ENCODE measurements at places on chromosomes 13 and 19.

DNA sequence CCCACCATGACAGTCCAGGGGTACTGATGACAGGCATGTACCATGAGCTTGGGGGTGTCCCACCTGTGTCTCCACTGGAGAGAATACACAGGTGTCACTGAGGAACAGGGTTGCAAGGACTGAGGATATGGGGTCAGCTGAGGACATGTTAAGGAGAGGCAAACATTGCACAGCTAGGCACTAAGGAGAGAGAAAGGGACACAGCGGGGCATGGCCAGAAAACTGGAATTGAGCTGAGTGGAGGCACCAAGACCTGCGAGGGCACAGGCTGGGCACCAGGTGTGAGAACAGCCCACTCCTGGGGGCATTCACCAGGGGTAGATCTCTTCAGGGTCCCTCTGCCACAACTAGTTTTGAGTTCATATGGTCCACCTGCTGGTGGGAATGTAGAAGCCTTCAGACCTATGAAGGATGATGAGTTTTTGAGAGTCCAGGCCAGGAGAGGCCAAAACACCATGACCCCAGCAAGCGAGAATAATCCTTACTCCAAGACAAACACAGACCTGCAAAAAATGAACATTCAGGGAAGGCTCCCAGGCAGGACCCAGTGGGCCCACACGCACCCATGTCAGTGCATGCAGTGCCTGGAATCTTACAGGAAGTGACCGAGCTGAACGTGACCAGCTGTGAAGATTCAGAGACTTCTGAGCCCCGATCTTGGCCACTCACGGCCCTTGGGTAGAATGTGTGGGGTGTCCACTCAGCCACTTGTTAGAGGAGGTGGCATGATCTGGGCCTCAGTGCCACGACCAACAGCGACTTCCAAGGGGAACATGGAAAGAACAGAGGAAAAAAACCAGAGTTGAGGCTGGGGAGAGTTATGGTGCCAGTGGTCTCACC is 1.4 kb upstream of the ZNF584 start:
- DNase-seq, result no peak

- DNase-seq, result no peak
Measured at GRCh38 chr13:97736436-97736835, 217.0 kb upstream of the IPO5 start.

DNA sequence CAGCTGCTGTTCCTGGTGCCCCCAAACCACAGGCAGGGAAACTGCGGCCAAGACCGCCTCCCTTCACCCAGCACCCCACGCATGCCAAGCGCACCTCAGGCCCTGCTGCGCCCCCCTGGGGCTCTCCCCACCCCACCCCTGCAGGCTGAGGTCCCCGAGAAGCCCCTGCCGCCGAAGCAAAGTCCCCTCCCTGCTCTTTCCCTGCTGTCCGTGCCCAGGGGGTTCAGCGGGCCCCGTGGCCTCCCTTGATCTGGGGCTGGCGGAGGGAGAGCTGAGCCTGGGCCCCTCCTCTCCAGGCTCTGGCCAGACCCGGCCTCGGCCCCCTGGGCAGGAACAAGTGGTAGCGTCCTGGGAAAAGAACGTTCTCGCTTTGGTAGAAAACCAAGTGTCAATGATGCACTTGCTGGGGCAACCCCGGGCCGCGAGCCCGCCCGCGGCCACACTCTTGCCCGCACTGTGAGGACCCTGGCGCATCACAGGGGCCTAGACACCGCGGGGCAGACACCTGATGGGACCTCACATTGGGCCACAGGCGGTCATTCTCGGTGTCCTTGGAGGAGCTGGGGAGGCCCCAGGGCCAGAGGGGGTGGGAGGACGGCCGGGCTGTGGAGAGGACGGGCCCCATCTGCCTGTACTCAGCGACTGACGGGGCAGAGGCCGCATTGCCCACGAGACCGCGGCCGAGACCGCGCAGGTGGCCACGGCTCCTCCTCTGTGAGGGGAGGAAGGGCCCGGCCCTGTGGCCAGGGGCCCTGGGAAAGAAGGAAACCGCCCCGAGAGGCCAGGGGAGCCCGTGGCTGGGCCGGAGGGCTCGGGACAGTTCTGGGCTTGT is 29.0 kb downstream of the GPX4 start:
- DNase-seq, result no peak

DNA sequence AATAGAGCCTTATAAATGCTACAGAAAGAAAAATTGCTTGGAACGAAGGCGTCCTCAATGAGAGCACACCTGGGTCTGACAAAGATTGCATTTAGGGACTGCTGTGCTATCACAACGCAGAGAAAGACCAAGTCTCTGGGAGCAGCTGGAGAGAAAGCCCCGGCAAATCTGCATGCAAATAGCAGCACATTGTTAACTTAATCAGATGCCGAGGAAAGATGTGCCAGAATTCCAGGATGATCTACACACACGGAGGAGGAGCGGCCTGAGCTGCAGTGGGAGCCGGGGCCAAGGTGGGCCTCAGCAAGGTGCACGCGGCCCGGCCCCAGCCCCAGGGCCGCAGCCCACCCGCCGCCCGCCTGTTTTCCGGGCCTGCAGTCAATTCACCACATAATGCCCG is 1.4 kb downstream of the ZNF536 start:
- DNase-seq, result peak; percentile 62

DNA sequence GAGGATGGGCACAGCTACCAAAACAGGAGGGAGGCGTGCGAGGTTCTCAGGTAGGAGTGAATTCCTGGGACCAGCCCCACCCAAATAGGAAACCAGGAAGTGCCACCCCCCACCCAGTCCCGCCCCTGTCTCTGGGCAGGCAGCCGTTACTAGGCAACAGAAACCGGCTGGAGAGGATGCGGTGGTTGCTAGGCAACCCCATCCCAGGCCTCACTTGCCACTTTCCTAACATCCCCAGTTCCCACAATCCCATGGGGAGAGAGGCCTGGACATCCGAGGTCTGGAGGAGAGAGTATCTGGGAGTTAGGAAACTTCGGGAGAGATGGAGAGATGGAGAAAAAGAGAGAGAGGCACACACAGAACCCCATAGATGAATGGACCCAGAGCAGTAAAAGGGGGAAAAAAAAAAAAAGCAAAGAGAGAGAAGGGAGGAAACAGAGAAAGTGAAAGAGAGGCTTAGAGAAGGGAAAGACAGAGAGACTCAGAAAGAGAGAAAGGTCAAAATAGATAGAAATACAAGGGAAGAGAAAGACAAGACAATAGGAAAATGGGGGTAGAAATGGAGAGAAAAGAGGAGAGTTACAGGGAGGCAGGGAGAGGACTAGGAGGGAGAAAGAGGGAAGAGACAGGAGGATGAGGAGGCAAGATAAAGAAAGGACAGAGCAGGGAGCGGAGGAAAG is 3.8 kb downstream of the GRIK5 start:
- DNase-seq, result peak; percentile 78

GRCh38 chr13:41428155-41428554 is 29.2 kb upstream of the RGCC start:
- DNase-seq, result peak; percentile 44

- no peak for DNase-seq
Measured at GRCh38 chr19:43308244-43308815, 39.0 kb upstream of the PSG9 start.

GRCh38 chr19:58450856-58451357 is 515 bp upstream of the ZNF324B start:
- no peak for DNase-seq

- no peak for DNase-seq
Measured at GRCh38 chr19:3098141-3098514, 4.0 kb downstream of the GNA11 start.

- DNase-seq, result peak; percentile 65
Measured at GRCh38 chr13:20828539-20829364, 55.0 kb upstream of the EEF1AKMT1 start.

DNA sequence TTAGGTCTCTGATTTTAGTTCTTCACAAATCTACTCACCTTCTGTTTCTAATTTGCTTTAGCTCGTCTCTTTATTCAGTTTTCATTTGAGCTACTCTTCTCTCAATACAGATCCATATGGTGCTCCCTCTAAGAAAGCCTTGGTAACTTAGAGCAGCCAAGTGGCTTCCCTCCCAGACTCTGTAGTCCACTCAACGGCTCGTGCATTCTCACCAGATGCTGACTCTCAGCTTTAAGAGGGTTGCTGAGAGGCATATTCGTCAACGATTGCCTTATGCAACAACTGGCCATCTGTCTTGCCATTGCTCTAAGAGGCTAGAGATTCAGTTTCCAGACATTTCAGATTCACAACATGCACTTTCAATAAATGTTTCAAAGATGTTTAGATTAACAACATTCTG is 785.8 kb upstream of the SLC10A2 start:
- DNase-seq, result no peak

DNA sequence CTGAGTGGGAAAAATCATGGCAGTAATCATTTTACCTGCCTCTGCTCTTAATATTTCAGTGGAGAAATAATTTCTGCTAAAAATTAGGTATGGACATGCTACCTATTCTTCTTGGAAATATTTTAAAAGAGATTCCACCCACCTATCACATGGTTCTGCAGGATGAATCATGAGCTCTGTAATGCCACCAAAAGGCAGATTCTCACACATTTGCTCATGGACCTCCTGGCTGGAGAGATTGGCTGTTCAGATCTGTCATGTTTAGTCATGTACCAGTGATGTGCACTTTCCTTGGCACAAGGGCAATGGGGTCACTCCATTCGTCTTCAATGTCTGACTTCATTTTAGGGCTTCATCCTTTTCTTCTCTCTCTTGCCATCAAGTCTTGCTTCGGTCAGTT is 101.8 kb upstream of the MBNL2 start:
- DNase-seq, result no peak

- peak; percentile 70 for DNase-seq
Measured at GRCh38 chr13:112443995-112444311, 67.8 kb downstream of the SPACA7 start.

GRCh38 chr19:29325241-29325975 is 112.5 kb upstream of the UQCRFS1 start:
- DNase-seq, result no peak

DNA sequence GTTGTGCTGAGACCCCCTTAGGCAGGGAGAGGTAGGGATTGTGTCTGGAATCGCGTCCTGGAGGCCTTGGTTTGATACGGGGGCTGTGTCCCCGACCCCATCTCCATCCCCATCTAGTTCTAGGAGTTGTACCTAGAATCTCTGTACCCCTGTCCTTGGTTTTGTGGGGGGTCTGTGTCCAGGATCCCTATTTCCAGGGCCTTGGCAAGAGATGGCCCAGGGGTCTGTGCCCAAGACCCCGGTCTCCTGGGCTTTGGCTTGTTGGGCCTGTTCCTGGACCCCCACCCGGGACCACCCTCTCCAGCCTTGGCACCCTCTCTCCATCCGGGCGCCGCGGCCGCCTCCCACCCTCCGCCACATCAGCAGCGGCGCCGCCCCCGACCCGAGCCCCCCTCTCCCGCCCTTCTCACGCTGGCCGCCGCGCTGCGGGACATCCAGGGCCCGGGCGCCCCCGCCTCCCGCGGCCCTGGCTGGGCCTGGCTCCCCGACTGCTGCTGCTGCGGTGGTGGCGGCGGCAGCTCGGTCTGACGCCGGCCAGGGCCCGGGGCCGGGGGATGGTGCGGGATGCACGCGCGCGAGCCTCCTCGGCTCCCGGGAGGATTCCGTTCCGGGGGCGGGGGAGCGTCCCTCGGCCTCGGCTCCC is at the start of gene NUMBL:
Gene NUMBL, minus strand, starts transcription at position 602 of the 643 bp plus-strand sequence. Its CDS starts 168 bp downstream, at position 434.
- DNase-seq, result no peak

DNA sequence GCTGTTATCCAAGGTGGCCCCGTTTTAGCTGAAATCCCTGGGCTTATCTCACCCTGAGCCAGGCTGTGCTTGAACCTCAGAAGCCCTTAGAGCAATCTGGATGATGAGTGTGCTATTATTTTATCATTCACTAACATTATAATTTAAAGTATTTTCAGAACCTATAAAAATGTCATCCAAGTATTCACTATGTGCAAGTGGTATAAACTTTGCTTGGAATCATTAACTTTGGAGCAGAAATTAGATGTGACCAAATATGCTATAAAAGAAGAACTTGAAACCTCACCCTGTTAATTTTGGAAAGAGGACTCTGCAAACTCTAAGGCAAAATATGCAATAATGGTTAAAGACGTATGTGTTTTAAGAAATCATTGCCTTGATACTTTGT is 147.5 kb downstream of the USP12 start:
- DNase-seq, result no peak

GRCh38 chr13:66071608-66072007 is 1158.5 kb downstream of the PCDH9 start:
- no peak for DNase-seq

- DNase-seq, result no peak
Measured at GRCh38 chr19:8250596-8250995, 41.4 kb downstream of the CERS4 start.

GRCh38 chr19:15257782-15258181 is 25.5 kb upstream of the EPHX3 start:
- DNase-seq, result no peak

DNA sequence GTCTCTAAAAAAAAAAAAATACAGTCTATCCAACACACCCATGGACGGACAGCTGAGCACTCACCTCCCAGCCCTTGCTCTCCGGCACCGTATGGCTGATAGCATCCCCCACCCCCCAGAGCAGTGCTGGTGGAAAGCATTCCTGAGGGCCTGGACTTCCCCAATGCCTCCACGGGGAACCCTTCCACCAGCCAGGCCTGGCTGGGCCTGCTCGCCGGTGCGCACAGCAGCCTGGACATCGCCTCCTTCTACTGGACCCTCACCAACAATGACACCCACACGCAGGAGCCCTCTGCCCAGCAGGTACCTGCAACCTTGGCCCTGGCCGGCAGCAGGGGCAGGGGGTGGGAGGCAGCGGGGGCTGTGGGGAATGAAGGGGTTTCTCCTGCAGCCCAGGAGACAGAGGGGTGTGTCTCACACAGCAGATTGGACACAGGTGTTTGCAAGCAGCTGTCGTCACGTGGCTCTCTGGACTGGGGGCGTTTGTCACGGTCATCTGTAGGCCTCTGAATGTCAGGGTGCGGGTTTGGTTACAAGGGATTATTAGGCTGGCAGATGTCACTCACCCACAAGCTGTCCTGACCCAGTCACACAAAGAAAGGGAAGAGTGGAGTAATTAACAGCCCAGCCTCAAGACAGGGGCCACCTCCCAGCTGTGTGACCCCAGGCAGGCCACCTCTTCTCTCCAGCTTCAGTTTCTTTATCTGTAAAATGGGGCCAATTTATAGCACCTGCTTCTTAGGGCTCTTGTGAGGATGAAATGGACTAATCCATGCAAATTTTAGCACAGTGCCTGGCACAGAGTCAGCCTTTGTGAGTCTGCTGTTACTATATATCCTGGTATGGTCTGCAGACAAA is 19.3 kb downstream of the PLD3 start:
- no peak for DNase-seq

DNA sequence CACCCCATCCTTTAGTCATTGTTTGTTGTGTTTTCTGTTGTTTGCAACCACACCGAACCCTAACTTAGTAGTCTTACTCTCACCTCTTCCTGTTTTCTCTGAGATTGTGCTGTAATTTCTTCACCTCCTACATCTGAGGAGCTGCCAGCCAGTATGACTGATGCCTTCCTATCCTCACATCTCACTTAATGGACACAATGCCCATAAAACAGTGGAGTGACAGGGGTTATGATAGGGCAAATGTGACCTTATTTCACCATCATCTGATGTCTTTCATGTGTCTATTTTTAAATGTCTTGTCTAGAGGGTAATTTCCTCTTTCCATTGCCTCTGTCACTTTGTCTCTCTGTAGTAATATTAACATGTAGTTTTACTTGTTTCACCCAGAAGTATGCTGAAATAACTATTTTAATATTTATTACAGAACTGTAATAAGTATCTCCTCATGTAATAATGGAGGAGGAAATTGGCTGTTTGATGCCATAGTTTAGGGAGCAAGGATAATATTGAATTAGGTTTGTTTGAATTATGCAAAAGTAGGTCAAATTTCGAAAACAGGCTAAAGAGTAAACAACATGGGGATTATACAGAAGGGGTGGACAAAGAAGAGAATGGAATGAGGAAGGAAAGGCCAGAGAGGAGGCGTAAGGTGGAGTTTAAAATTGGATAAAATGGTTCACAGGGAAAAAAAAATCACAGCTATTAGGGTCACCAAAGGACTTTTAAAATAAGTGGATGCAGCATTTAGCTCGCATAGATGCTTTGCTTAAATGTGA is 103.5 kb upstream of the SPRY2 start:
- peak; percentile 40 for DNase-seq

All from Ammon's horn (tissue), 1 donor.